ENCODE measurements at places on chromosomes 7 and 10.

- no peak for DNase-seq
These were observed 8.8 kb downstream of the AASS start for GRCh38 chr7:122135275-122135674.

DNA sequence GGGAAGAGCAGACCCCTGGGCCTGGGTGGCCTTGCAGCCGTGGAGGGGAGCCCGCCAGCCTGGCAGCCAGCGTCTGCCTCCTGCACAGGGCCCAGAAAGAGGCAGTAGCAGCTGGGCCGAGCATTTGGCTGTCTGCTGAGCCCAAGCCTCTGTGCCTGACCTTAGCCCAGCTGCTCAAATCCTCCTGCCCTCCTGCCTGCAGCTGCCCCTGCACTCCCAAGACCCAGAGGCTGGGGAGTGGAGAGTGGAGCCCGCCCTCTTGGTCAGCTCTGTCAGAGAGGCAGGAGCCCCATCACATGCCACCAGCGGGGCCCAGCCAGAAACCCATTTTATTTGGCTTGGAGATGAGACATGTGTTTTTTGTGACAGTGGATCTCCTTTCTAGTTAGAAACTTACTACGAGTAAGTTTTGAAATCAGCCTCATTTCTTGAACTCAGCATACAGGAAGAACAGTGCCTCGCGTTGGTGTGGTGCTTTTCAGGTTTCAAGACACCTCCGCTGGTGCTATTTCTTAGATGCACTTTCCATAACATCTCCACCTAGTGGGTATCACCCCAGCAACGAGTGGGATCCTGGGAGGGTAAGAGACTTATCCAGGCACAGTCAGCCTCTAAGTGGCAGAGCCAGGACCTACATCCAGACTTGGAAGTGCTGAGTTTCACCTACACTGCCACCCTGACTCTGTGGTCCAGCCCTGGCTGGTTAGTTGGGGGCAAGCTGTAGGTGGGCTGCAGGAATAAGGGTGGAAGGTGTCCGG lies 477.1 kb downstream of the RPS24 start:
- no peak for DNase-seq

GRCh38 chr7:87933953-87934698 lies at the start of gene ADAM22:
Gene ADAM22, plus strand, starts transcription at chr7:87934251. Its CDS starts 215 bp downstream, at chr7:87934466.
- DNase-seq, result peak; percentile 74

DNA sequence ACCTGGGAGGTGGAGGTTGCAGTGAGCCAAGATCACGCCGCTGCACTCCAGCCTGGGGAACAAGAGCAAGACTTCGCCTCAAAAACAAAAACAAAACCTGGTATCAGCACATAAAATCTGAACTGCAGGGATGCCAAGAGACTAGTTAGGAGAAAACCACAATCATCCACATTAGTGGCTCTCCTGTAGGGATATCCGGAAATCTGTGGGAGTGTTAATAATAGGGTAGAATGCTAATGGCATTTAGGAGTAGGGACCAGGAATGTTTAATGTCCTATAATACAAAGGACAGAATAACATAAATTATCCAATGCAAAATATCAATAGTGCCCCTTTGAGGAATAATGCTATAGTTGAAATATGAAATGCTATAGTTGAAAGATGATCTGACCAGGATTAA lies 24.3 kb downstream of the KIF5B start:
- no peak for DNase-seq

- no peak for DNase-seq
These were observed 18.7 kb downstream of the HSPA12A start for GRCh38 chr10:116723428-116724281.

DNA sequence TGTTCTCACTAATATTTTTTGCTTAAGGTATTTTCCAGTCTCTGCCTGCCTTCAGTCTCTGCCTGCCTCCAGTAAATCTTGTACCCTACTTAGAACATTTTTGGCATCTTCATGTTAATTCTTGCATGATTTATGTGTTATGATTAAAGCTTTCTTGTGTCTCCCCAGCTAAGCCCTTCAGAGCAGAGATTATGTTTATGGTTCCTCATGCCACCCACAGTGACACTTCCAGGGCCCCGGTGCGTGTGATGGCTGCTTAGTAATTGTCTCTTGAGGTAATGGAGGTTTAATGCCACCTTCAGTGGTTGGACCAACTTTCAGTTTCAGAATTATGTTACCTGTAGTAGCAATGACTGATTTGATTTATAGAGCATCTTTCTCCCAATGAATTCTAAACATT lies 70.6 kb upstream of the MET start:
- no peak for DNase-seq

- DNase-seq, result no peak
These were observed 221.4 kb downstream of the ADARB2 start for GRCh38 chr10:1515780-1516491.

- no peak for DNase-seq
These were observed 19.5 kb upstream of the GALNT17 start for GRCh38 chr7:71112436-71112835.

DNA sequence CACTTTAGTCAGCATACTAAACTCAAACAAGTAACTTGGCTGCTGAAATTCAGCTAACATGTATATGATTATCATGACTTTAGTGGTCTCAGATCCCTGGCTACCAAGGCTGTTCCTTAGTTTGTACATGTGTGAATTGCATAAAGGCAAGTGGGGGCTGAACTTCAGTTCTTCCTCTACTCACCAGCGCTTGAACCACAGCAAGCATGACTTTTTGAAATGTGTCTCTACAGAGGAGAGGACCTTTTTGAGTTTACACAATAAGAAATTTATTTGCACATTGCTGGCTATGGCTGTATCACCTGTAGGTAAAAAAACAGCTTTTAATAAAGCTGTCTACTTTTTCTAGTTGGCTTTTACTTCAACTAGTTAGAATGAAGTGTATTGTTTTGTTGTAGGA lies 48.8 kb downstream of the MDFIC start:
- DNase-seq, result no peak

DNA sequence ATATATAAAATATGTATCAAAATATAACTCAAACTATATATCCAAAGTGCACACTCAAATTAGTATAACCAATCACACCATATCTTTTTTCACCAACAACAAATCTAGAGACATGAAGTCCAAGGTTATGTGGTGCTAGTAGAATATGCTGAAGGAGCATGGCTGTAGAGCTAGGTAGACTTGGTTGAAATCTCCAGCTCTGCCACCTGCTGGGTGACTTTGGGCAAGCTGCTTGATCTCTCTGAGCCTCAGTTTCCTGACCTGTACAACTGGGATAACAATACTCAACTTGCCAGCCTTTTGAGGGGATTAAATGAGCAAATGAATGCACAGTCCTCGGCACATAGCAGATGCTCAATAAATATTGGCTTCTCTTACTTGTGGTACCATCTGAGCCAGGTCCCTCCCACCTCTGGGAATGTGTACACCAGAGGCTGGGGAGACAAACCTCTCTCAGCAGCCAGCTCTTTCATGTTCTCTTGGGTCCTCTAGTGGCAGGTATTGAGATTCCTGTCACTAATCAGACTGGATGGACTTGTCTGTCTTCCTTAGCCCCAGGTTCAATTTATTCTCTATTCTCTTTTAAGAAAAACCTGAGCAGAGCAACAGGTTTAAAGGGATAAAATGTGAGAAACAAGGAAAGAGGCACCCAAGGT lies 94.3 kb upstream of the PDE1C start:
- DNase-seq, result no peak

DNA sequence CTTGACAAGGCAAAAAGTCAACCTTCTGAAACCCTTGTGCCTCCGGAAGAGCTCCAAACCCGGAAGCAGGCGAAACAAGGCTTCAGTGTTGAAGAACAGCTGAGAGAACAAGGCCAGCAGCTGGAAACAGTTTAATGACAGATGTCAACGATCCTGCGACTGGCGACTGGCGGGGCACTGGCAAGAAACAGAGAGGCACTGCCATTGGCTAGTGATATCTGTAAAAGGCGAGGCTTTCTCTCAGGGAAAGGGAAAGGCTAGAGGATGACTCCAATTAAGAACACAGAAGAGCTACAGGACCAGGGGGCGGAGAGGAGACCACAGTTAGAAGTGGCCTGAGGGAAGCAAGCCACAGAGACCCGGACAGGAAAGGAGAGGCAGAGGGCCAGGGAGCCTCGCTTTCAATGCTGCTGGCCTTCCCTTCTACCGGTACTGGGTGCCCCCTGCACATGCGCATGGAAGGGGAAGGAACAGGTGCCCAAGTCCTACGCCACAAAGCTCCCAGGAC lies 19.4 kb downstream of the ITGB1 start:
- DNase-seq, result no peak

DNA sequence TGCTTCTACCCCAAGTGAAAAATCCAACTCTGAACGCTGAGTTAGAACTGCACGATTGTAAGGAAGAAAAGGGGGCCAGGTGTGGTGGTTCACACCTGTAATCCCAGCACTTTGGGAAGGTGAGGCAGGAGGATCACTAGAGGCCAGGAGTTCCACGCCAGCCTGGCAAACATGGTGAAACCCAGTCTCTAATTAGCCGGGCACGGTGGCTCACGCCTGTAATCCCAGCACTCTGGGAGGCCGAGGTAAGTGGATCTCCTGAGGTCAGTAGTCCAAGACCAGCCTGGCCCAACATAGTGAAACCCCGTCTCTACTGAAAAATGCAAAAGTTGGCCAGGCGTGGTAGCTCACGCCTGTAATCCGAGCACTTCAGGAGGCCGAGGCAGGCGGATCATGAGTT lies 9.0 kb downstream of the GUSB start:
- no peak for DNase-seq

DNA sequence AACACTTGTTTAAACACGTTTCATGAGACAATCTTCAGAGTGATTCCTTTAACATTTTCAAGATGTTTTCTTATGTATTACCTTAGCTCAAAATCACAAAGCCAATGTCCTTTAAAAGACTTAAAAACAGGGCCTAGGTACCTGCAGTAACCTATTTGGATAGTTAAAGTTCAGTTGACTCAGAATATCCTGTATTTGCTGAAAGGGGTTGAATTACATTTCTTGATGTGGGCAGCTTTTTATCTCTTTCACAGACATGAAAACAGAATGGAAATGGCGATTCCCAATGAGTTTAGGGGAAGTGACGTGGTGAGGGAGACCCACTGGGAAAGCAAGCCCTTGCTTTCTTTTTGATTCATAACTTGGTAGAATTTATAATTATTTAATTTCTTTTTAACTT lies 324.4 kb upstream of the AOAH start:
- no peak for DNase-seq

DNA sequence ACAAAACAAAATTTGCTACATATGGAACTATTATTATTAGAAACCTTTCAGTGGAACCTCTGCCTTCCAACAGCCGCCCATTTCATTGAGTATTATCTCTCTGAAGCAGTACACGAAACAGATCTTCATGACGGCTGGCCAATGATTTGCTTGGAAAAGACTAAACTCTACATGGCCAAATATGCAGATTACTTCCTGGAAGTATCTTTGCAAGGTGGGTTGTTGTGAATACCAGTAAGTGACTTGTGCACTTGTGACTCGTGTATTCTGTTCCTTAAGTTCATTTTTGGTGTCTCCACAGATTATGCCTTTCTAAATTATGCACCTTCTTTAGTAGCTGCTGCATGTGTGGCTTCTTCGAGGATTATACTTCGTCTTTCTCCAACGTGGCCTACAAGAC lies 13.4 kb downstream of the CCNJ start:
- DNase-seq, result no peak

Data from stimulated activated CD8-positive, alpha-beta memory T cell treated with anti-CD3 and anti-CD28 coated beads, Interleukin-12 subunit alpha, Interleukin-12 subunit beta, amount 100 ng/mL, for 1 hour (primary cell).